ENCODE measurements at places on chromosomes 16 and 17.
A peak's percentile ranks its signal among the peaks of the same experiment; 100 is the strongest.

DNA sequence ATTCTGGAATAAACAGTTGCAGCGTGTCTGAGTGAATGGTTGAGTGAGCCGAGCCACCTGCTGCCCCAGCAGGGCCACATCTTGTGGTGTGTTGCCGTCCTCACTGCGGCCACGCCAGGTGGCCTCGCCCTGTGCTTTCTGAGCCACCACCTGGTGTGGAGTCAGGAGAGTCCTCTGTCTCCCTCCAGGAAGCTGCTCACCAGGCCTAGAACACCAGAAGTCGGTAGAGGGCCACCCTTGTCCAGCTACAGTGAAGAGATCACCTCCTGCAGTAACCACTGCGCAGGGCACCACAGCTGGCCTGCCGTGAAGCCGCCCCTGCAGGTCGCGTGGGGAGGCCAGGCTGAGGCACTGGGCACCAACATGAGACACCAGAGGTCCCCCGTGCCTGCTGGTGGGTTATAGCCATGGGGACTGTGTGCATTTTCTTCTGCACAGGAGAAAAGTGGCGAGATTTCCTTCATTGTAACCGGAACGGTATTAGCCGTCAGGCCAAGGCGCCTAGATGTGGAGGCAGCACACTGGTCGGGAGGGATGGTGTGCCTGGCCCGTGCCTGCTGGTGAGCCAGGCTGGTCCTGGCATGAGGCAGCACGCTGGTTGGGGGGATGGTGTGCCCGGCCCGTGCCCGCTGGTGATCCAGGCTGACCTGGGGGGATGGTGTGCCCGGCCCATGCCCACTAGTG, 28.9 kb upstream of the FOXK2 start:
- no peak for DNase-seq

DNA sequence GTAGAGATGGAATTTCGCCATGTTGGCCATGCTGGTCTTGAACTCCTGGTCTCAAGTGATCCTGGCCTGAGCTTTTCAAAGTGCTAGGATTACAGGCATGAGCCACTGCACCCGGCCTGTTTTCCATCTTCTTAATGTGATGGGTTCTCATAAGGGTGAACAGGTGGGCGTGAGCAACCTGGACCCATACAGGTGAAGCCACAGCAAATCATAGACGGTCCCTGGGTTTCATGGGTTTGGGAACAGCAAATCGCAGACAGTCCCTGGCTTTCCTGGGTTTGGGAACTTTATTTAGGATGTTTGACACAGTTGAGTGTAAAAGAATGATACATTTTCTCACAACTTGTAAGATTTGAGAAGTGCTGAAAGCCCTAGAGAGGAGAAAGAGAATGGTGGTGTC, 12.9 kb upstream of the MEIOB start:
- no peak for DNase-seq

DNA sequence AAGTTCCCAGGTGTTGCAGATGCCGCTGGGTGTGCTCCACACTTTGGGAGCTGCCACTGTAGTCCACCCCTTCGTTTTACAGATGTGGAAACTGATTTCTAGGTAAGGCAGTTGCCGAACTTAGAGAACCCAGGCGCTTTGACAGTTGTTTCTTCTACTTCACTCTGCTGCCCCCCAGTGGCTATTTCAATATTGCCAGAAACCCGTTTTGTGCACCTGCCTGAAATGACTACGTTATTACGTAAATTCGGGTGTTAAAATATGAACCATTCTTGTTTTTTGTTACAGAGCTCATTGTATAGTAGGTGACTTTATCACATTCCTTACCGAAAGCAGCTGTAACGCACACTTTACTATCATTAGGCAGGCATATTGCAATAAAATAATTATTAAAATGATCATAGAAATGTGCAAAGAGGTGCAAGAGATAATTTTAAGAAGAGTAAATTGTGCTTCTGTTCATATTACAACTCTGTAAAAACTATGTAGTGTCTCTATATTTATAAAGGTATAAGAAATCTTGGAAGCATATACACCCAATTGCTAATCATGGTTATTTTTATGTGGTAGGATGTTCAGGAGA, 44.9 kb downstream of the OTOA start:
- peak; percentile 84 for DNase-seq

GRCh38 chr16:89573826-89574680, 1.5 kb upstream of the CPNE7 start:
- DNase-seq: no peak

DNA sequence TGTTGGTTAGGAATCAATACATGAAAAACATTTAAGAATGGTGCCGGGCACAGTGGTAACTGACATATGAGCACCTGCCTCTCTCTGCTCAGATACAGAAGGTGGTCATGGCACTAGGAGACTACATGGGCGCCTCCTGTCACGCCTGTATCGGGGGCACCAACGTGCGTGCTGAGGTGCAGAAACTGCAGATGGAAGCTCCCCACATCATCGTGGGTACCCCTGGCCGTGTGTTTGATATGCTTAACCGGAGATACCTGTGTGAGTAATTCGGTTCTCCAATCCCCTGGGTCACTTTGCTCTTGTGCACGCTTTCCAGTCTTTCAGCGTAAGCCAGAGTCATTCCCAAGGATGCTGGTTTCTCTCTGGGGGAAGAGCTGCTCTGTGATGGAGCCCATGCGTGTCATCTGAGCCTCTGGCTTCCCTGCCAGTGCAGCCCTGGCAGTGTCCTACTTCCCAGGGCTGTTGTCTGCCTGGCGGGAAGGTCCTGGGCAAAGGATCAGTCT, 3.0 kb upstream of the CD68 start:
- DNase-seq: no peak

DNA sequence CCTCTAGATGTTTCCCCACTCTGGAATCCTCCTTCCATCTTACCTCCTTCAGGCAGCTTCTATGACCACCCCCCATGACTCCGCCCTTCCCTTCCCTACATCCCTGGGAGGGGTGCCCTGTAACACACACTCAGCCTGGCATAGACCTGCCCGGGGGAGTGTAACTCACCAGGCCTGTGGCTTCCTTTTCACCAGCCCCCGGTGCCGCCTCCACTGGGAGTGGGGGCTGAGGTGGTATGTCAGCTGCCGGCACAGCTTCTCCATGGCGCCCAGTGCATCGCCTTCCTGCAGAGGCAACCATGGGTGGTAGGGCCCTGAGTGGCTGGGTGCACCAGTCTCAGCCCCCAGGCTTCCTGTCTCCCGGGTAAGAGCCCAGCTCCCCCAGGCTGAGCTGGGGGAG, 32.3 kb downstream of the TRPV2 start:
- DNase-seq: no peak

- DNase-seq: no peak
Observed at GRCh38 chr17:63997341-63998048, 656 bp upstream of the PRR29 start.

- DNase-seq: no peak
Observed at GRCh38 chr16:17836868-17837602, 366.3 kb upstream of the XYLT1 start.

- no peak for DNase-seq
Observed at GRCh38 chr16:49466881-49467280, 93.3 kb downstream of the C16orf78 start.

- no peak for DNase-seq
Observed at GRCh38 chr16:73617738-73618137, 569.8 kb upstream of the ZFHX3 start.

DNA sequence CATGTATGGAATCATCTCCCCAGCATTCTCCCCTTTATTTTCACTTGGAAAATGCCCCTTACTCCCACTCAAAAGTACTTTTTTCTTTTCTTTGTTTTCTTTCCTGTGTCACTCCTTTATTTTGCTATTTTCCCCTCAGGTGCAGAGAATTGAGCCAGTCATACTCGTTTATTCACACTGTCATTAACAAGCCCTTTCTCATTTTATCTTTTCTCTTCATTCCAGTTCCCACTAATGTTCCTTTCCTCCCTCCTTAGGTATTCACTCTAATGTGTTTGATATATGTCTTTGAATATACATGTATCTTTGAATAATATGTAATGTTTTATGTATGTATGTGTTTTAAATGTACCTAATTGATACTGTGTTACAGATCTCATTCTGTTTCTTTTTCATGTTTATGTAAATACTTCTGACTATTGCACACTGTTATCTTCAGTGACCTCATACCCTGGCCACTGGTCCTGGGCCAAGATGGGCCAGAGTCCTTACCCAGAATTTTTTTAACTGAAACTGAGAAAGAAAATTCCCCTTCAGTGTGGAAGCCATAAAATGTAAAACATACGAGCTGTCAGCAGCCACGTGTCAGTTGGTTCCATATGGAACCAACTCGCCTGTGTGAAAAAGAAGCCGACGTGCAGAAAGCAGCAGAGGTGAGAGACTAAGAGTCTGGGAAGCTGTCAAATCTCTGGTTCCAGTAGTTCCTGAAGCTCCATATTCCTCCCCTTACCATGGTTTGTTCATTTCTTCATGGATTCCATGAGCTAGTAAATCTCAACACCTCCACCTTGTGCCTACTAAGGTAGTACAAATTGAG, 5.8 kb downstream of the SRR start:
- DNase-seq: no peak

GRCh38 chr17:72306037-72306436, 185.2 kb downstream of the SOX9 start:
- DNase-seq: no peak

GRCh38 chr17:77371888-77372443, 231.2 kb downstream of the SEC14L1 start:
- no peak for DNase-seq

DNA sequence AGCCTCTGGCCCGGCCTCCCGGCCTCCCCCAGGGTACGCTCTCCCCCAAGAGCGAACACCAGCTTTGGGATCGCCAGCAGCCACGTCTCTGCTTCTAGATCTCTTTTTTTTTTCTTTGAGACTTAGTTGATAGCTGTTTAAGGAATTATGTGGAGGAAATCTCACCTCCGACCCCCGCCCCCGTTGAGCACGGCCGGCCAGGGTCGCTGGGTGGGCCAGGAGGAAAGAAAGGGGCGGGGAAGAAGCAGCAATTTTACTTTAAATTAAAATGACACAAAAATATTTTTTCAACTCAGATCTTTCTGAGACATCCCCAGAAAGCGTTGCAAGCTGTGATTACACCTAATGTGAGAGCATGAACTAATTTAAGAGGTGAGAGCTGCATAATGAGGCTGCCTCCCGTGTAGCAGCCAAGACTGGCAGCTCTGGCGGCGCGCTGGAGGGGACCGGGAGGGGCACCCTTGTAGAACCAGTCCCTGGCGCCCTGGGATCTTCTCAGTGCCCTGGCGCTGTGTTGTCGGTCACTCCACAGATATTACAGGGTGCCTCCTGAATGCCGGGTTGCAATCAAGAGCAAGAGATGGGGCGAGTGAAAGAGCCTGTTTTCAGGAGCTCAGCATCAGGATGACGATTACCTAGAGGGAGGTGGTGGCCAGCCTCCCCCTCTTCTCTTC, 1.9 kb upstream of the CBLN1 start:
- no peak for DNase-seq

- DNase-seq: no peak
Observed at GRCh38 chr17:77636835-77637817, 321.4 kb upstream of the TNRC6C start.

GRCh38 chr17:2028737-2029136, 1.2 kb upstream of the DPH1 start:
- no peak for DNase-seq

All from neural crest cell (in vitro differentiated cells).